Naive thymus-derived CD8-positive, alpha-beta T cell (primary cell): ENCODE measurements at places on chromosomes 12 and 14.

DNA sequence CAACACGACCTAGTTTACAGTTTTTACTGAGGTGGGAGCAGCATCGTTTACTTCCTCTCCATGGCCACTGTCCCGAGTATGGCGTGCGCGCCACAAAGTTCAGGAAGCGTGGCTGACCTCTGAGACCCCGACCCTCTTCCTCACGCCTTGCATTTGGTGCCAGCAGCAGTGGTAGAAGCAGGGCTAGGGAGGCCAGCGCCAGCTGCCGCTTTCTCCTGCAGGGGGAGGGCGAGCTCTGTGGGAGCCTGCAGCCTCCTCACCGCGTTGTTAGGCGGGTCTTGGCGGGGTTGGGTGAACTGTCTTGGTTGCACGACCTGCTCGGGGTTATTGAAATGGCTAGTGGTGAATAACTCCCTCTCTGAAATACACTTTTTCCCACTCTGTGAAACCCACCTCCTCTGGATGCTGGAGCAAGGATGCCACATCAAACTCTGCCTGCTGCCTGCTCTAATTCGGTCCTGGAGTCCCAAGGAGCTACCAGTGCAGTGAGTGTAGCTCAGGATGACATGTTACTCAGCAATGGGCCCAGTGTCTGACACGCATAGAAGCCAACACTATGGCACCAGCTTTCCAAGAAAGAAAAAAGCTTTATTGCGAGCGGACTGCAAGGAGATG lies 22.3 kb upstream of the TDRD9 start:
- DNase-seq = no peak

DNA sequence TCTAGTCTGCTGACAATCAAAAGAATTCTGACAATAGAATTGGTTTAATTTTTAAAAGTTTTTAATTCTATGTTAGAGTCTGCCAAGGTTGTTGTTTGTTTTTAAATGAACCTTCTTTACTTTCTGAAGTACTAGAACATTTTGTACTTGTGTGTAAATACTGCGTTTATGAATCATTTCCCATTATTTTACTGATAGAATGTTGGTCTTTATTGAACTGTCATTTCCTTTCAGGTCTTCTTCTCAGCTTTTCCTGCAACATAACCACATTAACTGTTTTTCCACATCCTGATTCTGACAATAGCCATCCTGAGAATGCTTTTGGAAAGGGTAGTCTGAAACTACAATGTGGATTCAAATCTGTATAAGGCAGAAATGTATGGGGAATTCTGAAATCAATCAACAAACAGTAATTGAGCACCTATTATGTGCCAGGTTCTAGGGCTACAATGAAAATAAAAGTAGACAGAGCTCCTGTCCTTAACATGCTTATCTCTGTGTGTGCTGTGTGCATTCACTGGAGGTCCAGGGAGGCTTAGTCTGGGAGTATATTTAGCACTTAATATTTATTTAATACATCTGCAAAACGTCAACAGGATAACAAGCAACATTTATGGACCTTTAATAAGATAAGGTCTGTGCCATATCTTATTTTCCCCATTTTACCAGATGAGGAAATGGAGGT lies 73.1 kb upstream of the SLC38A2 start:
- no peak for DNase-seq

- peak; percentile 61 for DNase-seq
Observed at GRCh38 chr12:34298176-34298970, 276.1 kb downstream of the ALG10 start.

DNA sequence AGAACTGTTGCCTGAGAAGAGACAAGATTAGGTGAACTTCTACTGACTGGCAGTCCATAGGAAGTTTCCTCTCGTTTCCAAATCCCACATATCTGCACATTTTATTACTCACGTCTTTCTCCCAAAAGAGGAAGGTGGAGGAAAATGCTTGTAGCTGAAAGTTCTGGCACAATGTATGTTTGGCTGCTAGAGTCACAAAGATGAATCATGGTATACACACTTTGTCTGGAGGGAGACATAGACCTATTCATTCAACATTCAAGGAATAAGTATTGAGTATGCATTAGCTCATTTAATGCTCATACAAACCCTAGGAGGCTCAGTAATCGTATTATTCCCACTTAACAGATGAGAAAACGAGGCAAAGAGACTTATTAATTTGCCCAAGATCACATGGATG lies 291.8 kb downstream of the FOXN3 start:
- no peak for DNase-seq

DNA sequence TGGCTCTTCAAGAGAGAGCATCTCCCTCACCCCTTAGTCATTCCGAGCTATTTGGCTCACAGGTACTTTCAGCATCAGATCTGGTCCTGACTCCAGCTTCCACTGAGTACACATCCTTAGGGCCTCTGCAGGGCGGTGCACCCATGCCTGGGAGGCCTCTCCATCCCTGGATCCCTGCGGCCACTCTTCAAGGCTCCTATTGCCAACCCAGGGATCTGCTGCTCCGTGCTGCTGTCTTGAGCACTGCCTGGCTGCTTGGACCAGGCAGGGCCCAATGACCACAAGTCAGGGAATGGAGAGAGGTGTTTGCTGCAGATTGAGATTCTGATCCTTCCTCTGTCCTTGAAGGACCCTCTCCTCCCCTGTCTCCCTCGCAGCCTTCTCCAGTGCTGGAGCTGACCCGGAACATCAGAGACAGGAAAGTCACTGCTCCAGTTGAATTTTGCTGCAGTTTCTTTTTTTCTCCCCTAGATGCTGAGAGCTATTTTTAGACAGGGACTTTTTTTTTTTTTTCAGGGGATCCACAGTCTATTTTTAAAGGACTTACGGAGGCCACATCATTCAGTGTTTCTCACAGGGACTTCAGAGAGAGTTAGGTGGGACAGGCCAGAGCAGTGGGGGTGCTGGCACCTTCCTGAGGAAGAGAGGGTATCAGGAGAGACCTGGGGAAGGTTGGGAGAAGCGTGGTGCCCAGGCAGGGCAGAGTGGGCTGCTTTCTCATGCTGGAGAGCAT lies 50.1 kb upstream of the KCNA1 start:
- no peak for DNase-seq

DNA sequence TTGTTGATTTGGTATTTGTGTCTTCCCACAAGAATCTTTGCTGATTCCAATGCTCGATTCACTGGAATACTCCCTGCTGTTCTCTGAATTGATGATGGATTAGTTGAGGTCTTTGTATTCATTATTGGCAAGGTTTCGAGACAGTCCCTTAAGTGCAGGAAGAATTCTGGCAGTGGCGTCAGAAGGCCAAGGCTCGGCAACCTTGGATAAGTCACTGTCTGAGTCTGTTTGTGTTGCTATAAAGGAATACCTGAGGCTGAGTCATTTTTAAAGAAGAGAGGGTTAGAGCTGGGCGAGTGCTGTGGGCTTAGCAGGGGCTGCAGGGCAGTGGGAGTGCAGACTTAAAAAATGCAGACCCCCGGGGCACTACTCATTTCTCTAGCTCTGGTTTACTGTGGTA lies 56.9 kb downstream of the CHST11 start:
- no peak for DNase-seq

DNA sequence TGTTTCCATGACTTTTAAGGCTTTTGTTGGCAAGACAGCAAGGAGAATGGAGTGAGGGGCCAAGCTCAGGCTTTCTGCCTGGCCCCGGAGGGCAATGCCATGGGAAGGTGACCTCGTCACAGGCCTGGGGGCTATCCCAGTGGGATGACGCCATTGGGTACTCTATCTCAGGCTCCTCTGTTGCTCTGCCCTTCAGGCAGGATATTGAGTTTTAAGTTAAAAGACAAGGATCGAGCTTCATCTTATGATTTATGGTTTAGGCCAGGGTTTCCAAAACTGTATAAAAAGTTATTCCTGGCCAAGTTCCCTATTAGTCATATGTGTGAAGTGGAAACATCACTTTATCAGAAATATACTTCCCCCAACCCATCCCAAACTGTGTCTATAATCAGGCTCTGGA lies 127.7 kb downstream of the ZFP36L1 start:
- no peak for DNase-seq

- DNase-seq = no peak
Observed at GRCh38 chr14:104086661-104087461, 1.4 kb downstream of the ASPG start.

GRCh38 chr12:56484566-56484965 lies 3.4 kb downstream of the GLS2 start:
- no peak for DNase-seq

GRCh38 chr14:61536661-61537562 lies 158.4 kb upstream of the HIF1A start:
- no peak for DNase-seq

DNA sequence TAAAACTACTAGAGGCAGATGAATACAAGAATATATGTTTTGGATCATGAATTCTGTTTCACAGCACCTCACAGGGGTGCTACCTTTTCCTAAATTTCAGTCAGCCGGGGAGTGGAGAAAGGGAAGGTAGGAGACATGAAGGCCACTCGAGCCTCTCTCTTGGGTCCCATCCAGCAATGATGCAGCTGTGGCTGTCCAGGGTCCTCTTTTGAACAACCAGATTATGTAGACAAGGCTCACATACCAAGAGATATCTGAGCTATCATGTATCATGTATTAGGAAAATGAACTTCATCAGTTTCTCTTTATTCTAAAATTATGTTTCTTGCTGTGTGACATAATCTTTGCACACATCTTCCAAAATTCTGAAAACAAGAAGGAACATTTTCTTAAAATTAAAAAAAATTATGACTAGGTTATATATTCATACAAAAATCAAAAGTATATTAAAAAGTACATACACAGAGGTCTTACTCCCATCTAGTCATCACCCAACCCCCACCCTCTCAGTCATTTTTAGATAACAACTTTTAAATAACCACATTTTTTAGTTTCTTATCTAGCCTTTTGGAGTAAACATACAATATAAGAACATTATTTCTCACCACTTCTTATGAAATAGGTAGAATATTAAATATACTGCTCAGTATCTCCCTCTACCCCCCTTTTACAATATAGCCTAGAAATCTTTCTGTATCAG lies 88.7 kb downstream of the ACADS start:
- DNase-seq = no peak

DNA sequence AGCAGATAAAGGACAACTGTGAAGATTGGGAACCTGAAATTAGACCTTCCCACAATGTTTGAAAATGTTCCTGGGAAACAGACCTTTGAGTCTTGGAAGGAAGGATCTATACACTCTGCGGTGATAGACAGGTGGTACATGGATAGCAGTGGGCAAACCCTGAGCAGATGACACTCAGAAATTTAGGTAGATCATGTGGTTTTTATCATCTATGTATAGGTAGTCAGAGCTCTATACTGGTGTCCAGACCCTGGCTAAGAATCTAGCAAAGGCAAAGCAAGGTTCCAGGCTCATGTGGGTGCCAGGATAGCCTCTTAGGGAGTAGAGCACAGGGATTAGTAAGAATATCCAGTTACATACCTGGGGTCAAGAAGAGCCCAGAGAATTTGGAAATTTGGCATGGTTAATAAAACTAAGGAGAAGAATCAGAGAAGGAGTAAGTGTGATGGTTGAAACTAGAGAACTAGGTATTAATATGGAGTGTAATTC lies 331.2 kb upstream of the FBXO33 start:
- DNase-seq = no peak

GRCh38 chr14:33932576-33933345 lies 18.1 kb downstream of the EGLN3 start:
- DNase-seq = no peak

DNA sequence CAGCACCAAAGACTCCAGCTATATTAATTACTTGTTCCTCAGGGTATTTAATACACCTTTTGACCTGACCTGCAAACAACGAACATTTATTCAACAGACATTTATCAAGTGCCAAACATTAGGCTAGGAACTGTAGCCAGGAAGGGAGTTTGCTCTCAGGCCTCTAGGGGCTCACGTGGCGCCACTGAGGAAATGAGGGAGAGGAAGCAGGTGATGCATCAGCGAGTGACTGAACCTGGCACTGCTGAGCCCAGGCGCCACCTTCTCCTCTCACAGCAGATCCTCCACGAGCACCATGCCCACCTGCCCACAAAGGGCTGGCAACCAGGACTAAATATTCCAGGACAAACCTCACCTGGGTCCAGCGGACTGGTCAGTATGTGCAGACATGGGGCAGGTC lies 50.2 kb downstream of the SETD3 start:
- no peak for DNase-seq

- no peak for DNase-seq
Observed at GRCh38 chr12:131404705-131405104, 306.2 kb upstream of the SFSWAP start.

GRCh38 chr12:27221625-27222387 lies 22.3 kb upstream of the STK38L start:
- no peak for DNase-seq

- DNase-seq = no peak
Observed at GRCh38 chr14:90017371-90017770, 44.4 kb upstream of the KCNK13 start.

- no peak for DNase-seq
Observed at GRCh38 chr12:15728118-15728598, 61.0 kb downstream of the EPS8 start.

DNA sequence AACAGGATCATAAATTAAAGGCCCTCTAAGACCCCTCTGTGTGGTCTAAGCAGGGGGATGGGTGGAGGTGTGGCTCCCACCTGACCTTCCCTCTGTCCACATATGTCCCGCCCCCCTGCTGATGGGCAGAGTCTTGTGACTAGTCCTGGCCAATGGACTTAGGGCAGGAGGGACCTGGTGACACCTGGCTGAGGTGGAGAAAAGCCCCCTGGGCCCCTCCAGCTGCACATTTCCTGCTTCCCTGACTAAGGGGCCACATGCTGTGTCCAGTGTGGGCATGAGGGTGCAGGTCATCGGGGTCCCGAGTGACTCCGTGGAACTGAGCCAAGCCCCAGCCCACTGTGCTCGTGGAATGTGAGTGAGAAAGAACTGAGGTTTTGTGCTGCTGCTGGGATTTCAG lies 254.7 kb downstream of the ADGRD1 start:
- DNase-seq = no peak

- peak; percentile 13 for DNase-seq
Observed at GRCh38 chr12:124727264-124727800, 136.3 kb downstream of the SCARB1 start.

DNA sequence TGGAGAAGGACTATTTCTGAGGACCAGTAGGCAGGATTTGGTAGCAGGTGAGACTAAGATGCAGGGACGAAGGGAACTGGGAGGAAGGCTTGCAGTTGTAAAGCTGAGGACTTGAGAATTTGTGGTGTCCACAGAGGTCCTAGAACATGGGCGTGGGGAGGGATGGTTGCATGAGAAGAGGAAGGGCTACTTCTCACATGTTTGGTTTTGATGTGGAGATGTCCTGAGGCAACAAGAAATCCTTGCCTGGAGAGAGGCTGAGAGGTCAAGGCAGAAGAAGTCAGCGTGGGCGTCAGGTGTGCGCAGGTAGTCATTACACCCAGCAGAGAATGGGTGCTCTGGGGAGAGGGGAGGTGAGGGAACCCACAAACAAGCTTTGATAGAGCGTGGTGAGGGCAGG lies 5.7 kb upstream of the RABGGTA start:
- DNase-seq = no peak

GRCh38 chr14:73759183-73759713 lies 45.1 kb upstream of the PNMA1 start:
- DNase-seq = peak; percentile 71

- no peak for DNase-seq
Observed at GRCh38 chr14:73863209-73863608, 11.6 kb downstream of the PTGR2 start.

GRCh38 chr14:91349481-91350074 lies 68.0 kb downstream of the CCDC88C start:
- no peak for DNase-seq

- DNase-seq = no peak
Observed at GRCh38 chr14:92644171-92644969, 104.1 kb downstream of the LGMN start.
